Adrenal gland (tissue), 19 donors: ENCODE measurements at places on chromosomes 4 and X. TPM values are rescaled to one million over a fixed set of nuclear protein-coding genes. Genes with fewer than 3 reads are reported as not detected.
A peak's percentile ranks its signal among the peaks of the same experiment; 100 is the strongest.

The NAA11 gene
- not detected for total RNA-seq

GRCh38 chrX:9728261-9728660 lies 37.4 kb downstream of the GPR143 start:
- no peak for DNase-seq

DNA sequence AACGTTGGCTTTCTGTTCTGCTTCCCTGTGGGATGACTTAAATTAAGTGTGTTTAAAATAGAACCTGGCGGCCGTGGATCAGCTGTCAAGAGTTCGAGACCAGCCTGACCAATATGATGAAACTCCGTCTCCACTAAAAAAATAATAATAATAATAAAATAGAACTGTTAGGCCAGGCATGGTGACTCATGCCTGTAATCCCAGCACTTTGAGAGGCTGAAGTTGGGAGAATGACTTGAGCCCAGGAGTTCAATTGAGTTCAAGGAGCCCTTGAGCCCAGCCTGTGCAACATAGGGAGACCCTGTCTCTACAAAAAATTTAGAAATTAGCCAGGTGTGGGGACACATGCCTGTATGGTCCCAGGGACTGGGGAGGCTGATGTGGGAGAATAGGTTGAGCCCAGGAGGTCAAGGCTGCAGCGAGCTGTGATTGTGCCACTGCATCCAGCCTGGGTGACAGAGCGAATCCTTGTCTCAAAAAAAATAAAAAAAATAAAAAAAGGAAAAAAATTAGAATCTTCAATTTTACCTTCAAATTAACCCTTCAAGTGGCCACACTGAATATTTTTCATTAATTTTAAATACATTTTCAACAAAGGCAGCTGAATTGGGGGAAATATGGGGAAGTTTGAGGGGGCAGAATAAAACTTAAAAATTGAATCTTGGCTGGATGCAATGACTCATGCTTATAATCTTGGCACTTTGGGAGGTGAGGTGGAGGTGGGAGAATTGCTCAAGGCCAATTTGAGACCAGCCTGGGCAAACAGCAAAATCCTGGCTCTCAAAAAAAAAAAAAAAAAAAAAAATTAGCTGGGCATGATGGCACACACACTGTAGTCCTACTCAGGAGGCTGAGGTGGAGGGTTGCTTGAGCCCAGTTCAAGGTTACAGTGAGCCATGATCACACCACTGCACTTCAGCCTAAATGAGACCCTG lies 31.8 kb upstream of the HSD17B13 start:
- DNase-seq, result peak; percentile 34

DNA sequence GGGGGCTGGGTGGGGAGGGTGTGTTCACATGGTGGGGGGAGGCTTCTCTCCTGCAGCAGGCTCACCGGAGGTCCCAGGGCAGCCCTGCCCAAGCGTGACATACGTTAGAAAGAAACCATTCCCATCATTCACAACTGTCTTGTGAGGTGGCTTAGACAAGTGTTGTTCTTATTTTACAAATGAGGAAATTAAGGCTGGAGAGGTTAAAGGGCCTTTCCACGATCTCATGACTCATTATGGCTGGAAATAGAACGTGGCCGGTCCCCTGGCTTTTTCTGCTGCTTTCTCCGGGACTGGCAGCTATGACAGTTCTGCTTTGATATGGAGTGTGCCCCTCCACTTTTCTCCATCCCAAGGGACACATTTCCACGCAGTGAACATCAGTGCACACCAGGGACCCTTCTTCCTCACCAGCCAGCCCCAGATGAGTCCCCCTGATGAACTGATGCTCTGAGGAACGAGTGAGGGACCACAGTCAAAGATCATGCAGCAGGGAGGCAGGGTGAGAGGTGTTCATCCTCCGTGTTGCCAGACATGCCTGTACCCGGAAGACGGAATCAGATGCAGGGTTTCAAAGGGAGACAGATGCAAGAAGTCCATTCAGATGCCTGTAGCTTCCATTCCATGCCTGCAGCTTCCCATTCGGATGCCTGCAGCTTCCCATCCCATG lies 64.0 kb upstream of the ACSL1 start:
- peak; percentile 12 for DNase-seq

GRCh38 chr4:155758481-155759371 lies at the start of gene GUCY1B1:
Gene GUCY1B1, plus strand, starts transcription at chr4:155759021. Its CDS starts 120 bp downstream, at chr4:155759141.
- DNase-seq, result peak; percentile 79

The COX7B2 gene
- not detected for total RNA-seq

- DNase-seq, result no peak
These were observed 4.2 kb upstream of the SLBP start for GRCh38 chr4:1716065-1716945.

DNA sequence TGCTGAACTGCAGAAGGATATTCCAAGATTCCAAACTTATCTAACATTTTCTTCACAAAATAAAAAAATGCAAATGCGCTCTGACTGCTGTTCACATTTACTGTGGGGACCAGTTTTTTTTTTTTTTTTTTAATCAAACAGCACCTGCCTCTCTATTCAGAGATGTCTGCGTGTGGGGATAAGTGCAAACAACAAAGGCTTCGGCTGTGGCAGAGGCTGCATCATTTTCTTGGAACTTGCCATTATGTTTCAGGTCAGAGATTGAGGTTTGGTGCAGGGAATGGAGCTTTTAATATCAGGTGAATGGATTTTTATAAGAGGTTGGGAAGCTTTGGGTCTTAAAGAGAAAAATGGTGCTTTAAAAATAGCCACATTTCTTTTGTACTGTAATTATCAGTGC lies 78.2 kb upstream of the TET2 start:
- DNase-seq, result no peak

The ODAPH gene
- not detected for total RNA-seq

The AFF2 gene
- 1.8 TPM for total RNA-seq

The CDS1 gene
- total RNA-seq, result 9.4 TPM

GRCh38 chr4:39931441-39931901 lies 46.2 kb downstream of the PDS5A start:
- DNase-seq, result no peak

The TCEAL2 gene
- total RNA-seq, result 5.4 TPM

- no peak for DNase-seq
These were observed 16.1 kb downstream of the GABRA4 start for GRCh38 chr4:46977245-46977644.

DNA sequence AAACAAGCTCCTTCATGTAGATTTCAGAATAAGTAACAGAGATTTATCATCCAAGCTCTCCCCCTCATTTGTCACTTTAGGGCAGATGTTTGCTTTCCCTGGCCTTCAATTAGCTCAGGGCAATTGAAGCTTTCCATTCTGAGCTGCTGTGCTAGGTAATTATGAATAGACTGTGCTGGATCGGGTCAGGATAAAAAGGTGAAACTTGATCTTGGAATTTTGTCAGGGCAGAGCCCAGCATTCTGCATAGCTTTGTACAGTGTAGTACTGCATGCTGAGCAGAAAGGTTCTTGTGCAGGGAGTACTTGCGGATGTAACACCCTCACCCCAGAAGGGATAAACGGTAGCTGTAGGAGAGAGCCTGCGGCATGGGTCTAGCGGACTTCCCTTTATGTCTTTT lies 64.0 kb upstream of the CLDN34 start:
- no peak for DNase-seq

DNA sequence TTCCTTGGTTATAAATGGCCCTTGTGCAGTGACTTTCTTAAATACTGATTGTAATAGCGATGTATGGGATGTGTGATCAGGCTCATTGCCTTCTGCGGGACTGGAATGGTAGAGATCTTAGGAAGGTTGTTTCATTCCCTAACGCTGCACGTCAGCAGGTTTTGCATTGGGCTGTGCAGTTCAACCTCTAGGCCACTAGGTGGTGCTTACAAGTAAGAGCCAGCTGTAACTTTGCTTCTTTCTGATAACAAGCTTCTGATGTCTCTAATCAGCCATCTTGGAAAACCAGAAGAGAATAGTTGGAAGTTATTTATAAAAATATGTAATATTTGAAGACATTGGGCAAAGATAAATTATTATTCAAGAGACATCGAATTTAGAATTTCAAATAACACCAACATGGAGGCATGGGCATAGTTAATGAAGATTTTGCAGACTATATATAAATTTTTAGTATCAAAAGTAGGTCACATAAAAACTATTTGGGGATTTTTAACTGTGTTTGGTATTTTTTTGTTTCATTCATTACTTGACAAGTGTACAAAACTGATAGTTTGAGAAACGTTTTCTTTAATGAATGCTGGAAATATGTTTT lies 339.7 kb upstream of the PCDH7 start:
- DNase-seq, result peak; percentile 47

GRCh38 chrX:139297638-139298037 lies 232.9 kb upstream of the F9 start:
- DNase-seq, result no peak

GRCh38 chr4:89306486-89307177 lies 968 bp downstream of the GPRIN3 start:
- no peak for DNase-seq

The VCX3A gene
- not detected for total RNA-seq

The AFP gene
- 1.0 TPM for total RNA-seq

The MAPK10 gene
- total RNA-seq, result 23.1 TPM

The GJB1 gene
- total RNA-seq, result not detected

DNA sequence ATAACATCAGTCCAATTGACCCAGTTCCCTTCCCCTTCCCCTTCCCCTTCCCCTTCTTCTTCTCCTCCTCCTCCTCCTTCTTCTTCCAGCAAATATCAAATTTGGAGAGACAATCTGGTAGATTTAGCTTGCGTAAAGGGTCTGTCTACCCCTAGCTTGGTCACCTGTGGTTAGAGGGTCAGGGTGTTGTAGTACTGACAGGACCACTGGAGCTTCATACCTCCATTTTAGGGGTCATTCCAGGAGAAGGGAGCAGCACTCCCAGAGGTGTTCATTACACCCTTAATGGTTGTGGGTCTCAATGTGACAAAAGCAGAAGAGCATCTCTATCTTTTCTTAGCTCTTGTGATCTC lies 3.7 kb upstream of the FGB start:
- DNase-seq, result no peak

GRCh38 chr4:77220828-77221613 lies 64.0 kb downstream of the CCNG2 start:
- peak; percentile 15 for DNase-seq

GRCh38 chrX:124518885-124519284 lies 172.5 kb downstream of the SH2D1A start:
- no peak for DNase-seq

DNA sequence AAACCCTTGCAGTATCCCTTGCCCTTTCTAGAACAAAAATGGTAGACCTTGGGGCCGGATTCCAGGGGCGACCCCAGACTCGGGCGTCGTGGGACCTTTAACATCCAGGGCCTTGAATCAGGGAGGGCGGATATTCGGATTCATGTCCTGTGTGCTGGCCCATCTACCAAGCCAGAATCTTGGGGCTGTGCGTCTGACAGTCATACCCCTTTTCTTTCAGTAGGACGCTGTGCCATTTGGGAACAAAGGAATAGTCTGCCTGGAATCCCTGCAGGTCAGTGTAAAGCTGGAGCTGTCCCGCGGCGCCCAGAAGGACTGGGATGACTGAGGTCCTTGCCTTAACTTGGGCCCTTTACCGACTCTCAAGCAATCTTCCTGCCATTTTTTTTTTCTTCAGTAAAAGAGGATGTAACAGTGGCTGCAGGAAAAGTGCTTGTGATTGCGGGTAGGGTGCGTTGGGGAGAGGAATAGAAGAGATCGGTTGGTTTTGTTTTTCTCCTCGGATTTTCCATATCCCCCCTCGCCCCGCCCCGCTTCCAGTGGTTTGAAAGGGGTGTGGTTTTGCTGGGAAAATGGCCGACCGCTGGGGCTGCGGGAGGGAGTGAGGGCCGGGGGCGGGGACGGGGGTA lies 518 bp downstream of the ARMCX1 start:
- peak; percentile 71 for DNase-seq

The SLC25A5 gene
- total RNA-seq, result 265 TPM

- no peak for DNase-seq
These were observed 117.2 kb downstream of the PDHA2 start for GRCh38 chr4:95957054-95957453.

GRCh38 chr4:1297023-1297395 lies 7.3 kb downstream of the MAEA start:
- DNase-seq, result peak; percentile 36

The MAGEA3 gene
- not detected for total RNA-seq

DNA sequence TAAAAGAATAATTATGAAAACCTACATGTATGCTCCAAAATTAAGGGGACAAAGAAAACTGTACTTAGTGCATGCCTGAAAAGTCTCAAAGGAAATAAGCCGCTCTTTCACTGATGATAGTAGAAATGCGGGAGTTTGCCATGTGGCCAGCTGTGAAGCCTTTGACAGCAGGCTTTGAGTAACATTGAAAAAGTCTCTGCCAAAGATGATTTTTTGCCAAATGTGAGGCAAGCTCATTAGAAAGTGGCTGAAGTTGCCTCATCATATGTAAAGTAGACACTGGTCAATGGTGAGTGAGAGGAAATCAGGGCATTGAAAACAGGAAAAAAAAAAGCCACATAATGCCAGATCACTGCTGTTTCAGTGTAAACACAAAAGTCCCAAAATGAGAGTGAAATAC lies 2360.1 kb downstream of the PCDH7 start:
- no peak for DNase-seq

- DNase-seq, result no peak
These were observed 13.7 kb downstream of the APELA start for GRCh38 chr4:164890691-164891090.

The PKD2 gene
- 74.1 TPM for total RNA-seq

The OTC gene
- total RNA-seq, result 0.23 TPM

The HPGDS gene
- 0.74 TPM for total RNA-seq

DNA sequence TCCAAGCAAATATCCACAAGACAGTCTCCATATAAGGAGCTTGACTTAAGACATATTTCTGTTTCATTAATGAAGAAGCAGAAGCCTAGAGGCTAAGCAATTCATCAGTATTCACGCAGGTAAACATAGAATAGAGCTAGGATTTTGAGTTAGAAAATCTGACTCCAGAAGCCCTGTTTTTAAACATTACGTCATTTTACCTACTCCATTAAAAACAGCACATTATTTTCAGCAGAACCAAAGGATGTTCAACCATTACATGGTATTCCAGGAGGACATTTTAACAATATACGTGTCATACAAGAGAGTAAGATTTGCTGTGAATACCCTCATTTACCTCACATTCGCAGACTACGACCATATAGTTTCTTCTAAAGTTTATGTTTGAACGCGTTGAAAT lies 403.3 kb upstream of the TRAM1L1 start:
- DNase-seq, result no peak

- DNase-seq, result no peak
These were observed 334.6 kb upstream of the PPARGC1A start for GRCh38 chr4:24224446-24224845.

DNA sequence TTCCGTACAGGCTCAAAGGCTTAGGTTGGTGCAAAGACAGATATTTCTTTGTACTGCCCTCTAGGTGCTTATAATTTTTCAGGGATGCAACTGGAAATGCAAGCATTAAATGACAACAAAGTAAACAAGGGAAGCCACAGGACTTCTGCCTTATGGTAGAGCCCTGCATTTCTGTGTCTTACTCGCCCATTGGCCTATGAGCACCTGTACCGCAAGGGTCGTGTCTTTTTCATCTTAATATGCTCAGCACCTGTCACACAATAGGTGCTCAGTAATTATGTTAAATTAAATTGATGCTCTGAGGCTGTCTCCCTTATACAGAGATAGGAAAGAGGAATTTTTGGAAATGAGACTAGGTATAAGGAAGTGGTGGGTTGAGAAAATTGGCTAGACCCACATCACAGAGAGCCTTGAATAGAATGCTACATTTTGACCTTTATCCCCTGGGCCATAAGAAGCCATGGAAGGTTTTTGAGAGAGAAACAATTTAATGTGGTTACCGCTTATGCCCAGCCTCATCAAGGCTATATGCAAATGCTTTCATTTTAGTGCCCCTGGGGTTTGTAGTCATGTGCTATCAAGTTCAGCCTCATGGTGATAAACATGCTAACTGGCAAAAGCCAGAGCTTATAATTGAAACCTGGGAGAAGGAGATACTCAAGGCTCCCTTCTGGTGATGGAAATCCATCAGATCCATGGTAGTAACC lies 16.3 kb downstream of the VSIG4 start:
- DNase-seq, result no peak
